Erythroblast (primary cell): ENCODE measurements at places on chromosomes 7 and 10.

DNA sequence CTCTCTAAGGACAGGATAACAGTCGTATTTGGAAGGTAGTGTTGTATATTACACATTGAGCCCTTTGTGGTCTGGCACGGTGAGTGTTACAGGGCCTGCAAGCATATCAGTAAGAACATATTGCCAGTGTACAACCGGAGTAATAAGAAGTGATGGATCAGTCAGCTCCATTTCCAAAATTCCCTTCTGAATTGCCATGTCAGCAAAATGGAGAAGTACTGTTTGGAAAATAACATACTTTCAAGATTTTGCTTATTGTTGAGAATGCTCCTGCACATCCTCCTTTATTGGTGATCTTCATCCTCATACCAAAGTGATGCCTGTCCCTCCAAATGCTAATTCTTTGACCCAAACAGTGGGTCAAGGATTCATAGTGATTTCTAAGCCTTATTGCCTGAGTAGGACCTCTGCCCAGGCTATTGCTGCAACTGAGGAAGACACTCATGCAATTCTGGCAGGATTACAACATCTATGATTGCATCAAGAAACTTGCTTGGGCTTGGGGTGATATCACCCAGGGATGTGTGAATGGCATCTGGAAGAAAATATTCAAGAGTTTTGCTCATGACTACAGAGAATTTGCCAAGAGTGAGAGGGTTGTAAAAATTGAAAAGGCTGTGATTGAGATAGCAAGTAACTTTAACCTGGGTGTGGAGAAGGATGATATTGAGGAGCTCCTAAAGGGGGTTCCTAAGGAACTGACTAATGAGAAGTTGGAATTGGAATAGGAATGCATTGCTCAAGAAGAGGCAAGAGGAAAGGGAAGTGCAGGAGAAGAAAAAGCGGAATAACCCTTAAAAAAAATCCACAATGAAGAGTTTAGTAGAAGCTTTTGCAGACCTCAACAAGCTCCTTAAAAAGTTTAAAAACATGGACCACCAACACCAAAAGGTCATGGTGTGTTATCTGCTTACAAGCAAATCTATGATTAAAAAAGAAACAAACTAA, 452.2 kb upstream of the SORCS1 start:
- DNase-seq: no peak

GRCh38 chr10:11255796-11256444, 238.2 kb downstream of the CELF2 start:
- DNase-seq: no peak

GRCh38 chr7:69739931-69740431, 141.7 kb downstream of the AUTS2 start:
- DNase-seq: no peak

- no peak for DNase-seq
Measured at GRCh38 chr7:8178353-8178752, 83.6 kb downstream of the ICA1 start.

DNA sequence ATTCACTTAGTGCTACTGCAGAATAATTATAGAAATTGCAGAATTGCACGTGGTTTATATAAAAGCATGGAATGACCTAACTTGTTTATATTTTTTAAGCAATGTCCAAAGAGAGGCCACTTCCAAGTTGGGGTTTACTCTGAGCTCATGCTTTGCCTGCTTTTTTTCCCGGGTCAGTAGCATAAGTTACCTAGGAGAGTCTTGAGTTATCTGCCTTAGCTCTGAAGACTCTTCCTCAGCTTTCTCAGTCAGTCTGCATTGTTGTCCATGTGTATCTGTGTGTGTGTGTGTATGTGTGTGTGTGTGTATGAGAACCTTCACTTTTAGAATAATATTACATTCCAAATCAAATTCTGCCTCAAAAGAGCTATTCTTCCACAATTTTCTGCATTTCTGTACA, 239.5 kb upstream of the TCF7L2 start:
- DNase-seq: no peak

GRCh38 chr7:66464059-66464458, 164.6 kb upstream of the KCTD7 start:
- no peak for DNase-seq

DNA sequence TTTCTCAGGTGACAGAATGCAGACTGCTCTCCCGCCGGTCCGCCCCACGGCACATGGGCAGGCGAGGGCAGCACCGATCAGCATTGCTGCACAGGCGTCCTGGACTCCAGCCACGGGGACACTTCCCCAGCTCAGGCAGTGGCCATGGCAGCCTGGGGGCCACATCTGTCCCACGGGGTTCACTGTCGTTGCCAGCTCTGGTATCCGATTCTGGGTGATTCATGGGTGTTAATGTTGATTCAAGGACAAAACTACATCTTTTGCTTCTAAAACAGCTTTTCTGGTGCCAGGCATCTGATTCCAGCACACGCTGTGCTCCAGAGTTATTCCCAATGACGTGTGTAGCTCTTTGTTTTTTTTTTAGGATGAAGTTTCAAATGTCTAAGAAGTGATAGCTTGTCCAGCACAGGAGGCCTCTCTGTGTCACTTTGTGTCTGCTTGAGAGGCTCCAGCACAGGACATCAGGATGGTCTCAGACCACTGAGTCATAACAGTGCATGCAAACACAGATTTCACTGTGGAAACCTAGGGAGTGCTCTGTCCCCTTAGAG, 218.0 kb downstream of the WDR37 start:
- DNase-seq: no peak

DNA sequence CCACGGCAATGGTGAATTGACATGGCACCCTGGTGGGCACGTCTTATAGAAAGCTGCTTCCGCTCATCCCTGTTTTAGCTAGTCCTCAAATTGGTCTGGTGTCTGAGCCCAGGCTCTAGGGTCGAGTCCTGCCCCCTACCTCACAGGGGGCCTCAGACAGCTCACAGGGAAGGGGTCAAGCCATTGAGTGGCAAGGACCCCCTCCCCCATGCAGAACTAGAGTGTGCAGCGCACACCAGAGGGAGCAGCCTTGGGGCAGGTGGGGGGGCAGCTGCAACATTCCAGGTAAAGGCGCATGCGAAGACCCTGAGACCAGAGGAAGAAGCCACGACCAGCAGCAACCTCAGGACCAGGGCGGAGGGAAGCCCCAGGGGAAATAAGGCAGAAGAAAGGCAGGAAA, 240.4 kb upstream of the PPP2R2D start:
- no peak for DNase-seq

DNA sequence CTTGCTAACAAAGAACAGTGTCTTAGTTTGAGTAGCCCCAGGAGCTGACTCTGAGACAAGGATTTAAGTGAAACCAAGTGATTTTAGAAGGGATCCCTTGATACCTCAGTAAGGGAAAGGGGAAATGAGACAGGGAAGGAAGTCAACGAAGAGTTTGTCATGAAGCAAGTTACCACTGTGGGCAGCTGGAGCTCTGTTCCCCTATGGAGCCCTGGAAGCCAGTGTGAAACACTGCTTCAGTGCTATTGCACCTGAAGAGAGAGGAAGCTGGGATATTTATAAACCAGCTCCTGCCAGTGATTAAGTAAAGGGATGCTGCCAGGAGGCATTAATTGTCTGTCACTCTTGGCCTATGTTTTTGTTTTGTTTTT, 58.9 kb upstream of the WAPL start:
- no peak for DNase-seq

- DNase-seq: no peak
Measured at GRCh38 chr10:34169131-34169530, 646.0 kb downstream of the PARD3 start.

DNA sequence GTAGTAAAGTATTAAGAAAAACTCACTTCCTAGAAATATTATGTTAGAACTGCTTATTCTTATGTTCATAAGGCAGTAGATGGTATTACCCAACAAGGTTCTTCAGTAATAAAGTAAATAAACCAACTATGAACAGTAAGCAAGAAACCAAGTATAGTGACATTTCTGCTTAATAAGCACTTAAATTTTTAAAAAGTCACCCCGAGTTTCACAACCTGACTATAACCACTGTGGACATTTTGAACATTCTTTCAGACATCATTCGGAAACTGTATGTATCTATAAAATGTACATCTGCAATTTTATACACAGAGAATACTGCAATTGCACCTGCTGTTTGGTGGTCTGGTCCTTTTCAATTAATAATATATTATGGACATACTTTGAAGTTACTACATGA, 1073.6 kb downstream of the XPNPEP1 start:
- no peak for DNase-seq

DNA sequence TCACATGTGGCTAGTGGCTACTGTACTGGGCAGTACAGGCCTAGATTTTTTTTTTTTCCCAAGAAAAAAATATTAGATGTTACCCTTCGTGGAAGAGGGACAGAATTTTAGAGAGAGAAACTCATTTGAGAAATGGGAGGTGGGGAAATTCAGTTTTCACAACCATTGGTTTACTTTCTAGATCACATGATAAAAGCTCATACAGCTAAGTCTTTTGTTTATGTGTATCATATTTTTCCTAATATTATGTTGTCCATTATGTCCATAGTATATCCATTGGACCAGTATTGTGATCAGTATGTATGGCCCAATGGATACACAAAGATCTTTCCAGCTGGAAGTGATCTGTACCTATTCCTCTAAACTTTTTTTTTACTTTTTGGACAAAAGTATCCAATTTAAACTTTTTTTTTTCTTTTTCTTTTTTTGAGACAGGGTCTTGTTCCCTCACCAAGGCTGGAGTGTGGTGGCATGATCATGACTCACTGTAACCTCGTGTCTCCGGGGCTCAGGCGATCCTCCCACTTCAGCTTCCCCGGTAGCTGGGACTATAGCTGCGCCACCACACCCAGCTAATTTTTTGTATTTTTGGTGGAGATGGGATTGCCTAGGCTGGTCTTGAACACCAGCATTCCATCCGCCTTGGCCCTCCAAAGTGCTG, 4.1 kb downstream of the CALU start:
- DNase-seq: peak; percentile 8

DNA sequence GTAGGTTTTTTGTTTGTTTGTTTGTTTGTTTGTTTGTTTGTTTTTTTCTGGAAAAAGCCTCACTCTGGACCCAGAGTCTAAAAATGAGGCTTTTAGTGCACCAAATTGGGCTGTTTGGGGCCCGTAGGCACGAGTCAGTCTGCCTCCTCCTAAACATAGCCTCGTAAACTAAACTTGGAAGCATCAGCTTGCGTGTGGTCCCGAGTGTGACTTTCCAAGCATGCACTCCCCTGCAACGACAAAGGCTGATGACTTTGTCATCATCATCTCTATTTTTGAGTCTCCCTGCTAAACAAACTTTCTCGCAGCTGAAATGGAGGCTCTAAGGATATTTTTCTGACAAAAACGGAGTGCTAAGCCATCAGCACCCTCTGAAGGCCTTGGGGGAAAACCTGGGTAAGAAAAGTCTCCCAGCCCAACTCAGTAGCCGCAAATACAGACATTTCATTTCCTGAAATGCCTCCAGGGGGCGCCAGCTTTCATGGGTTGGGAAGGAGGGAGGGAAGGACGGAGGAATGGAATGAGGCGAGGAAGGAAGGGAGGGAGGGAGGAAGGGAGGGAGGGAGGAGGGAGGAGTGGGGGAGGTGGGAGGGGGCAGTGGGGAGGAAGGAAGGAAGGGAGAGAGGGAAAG, 245.9 kb downstream of the KCNMA1 start:
- DNase-seq: peak; percentile 61

GRCh38 chr7:147412782-147413556, 1177.6 kb upstream of the C7orf33 start:
- DNase-seq: no peak

DNA sequence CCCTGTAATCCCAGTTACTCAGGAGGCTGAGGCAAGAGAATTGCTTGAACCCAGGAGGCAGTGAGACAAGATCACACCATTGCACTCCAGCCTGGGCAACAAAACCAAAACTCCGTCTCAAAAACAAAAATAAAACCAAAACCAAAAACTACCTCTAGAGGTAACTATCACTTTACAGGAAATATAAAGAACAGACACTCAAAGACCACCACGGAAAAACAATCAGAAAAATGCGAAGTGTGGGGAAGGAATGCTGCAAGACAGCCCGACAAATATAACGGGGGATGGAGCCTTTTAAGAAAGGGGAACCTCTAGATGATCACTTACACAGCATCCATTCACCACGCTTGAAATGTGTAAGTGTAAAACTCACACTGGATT, 4.3 kb downstream of the HNRNPF start:
- no peak for DNase-seq

DNA sequence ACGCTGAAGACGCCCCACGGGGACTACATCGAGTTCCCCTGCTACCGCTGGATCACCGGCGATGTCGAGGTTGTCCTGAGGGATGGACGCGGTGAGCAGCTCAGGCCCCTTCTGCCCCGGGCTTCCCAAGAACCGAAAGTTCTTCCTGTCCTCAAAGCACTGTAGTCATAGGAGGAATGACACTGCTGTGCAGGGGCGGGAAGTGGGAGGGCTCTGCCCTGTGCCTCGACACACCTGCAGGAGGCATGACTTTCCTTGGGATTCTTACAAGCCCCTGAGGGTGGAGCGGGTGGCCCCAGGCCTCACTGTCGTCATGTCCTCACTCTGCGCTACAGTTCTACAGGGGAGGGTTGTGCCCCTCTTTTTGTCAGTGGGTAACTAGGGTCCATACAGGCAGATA, 8.6 kb downstream of the ALOX5 start:
- DNase-seq: no peak

DNA sequence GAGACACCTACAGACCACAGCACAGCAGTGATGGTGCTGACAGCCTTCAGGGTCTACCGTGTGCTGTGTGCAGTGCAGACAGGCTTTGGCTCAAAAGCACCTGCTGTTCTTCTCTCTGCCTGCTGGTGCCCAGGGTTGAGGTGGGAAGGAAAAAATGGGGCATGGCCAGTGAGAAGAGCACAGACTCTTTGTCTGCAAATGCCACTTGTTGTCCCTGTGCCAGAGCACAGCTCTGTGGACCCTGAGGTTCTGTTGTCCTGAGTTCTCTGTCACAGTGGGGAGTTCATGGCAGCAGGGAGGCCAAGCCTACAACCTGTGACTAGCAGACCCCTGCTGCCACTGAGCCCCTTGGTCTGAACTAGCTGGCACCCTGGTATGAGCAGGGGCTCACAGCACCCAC, 376.7 kb downstream of the GLRX3 start:
- no peak for DNase-seq

DNA sequence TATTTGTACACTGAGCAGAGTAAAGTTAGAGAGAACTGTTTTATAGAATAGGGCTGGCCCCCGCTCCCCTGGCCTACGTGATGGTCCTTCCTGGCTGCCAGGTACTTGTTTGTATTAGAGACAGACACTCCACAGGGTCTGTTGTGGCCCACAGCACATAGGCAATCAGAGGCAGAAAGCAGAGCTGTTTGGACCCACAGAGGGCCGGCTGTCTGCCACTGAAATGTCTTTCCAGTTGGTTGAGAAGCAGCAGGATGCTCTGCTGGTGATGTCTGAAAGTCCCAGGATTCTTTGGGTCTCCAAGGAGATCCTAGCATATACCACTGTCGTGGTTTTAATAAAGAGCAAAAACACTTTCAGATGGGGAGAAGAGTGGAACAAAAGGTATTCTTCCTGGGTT, 5.2 kb downstream of the STN1 start:
- no peak for DNase-seq
